A673 (cell line): ENCODE measurements at places on chromosomes 2 and 18.

GRCh38 chr2:66569321-66569851 lies 134.5 kb downstream of the MEIS1 start:
- DNase-seq: peak; percentile 96

GRCh38 chr2:79964966-79965365 lies 339.6 kb downstream of the LRRTM1 start:
- no peak for DNase-seq

DNA sequence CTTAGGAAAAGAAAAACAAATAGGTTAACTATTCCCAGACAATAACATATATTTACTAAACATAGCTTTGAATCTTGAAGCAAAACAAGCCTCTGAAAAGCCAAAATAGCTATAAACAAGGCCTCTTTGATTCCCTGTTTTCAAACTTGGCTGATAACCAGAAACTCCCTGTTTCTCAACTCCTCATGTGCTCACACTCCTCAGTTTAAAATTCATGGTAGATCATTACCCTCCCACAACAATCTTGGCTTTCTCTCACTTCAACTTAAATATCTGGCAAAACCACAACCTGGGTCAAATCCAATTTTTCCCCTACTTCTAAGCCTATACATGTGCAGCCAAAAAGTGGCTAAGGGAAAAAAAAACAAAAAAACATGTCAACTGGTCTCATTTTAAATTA lies 15.6 kb downstream of the SUCLG1 start:
- DNase-seq: no peak

- DNase-seq: no peak
Observed at GRCh38 chr2:75790814-75791467, 80.2 kb upstream of the GCFC2 start.

- no peak for DNase-seq
Observed at GRCh38 chr2:213991453-213992108, 419.3 kb upstream of the VWC2L start.
